ENCODE measurements at places on chromosomes 12 and 14.

DNA sequence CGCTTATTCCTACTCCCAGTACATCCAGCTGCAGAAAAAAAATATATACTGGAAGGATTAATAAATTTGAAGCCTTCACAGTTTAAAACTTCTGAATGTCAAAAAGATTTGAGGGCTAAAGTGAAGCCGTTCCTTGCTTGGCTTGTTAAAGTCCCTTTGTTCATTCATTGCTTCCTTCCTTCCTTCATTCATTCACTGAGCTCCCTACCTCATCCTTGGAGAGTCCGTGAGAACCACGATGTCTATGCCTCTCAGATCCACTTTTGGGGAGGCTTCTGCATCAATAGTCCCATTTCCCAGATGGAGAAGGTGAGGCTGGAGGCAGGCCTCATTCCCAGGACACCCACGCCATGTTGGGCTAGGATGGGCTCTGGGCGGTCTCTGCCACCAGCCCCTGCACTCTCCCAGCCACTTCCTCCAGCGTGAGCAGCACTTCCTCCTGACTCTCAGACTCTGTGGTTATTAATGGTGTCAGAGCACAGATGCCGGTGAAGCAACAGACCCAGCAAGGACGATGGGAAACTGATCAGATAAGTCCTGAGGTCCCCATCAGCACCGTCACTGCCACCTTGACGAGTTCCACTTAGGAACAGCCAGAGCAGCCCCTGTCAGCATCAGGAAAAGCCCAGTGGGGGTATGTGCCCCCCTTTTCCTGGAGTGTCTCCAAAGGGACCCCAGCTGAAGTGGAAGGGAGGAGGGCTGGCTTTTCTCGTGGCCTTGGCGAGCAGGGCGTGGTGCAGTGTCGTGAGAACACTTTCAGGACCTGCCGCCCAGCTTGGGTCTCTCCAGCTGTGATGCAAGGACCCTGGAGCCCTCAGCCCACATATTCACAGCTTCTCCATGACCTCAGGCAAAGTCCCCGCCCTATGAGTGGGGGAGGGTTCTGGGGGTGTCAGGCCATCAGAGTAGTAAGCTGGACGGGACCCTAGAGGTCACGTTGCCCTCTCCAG is 21.2 kb downstream of the ASB2 start:
- DNase-seq: no peak

- no peak for DNase-seq
These were observed 739.2 kb downstream of the VRK1 start for GRCh38 chr14:97536421-97536820.

- no peak for DNase-seq
These were observed 16.8 kb upstream of the CACNA2D4 start for GRCh38 chr12:1935242-1935641.

DNA sequence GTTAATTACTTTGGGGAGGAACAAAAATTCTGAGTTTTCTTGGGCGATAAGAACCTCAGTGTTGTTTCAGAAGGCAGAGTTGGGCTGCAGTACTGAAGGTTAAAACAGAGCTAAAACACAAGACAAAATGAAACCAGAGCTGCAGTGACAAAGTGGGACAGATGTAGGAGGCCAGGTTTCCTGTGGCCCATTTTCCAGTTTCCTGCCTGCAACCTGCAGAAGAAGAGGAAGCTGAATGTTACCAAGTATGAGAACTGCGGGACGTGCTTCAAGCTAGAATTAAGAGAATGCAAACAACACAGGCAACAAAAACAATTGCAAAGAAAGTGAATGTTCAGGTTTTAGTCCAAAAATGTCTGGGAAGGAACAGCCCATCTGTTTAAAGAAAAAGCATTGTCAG is 17.8 kb downstream of the ELK3 start:
- DNase-seq: no peak

- DNase-seq: peak; percentile 83
These were observed 28.4 kb upstream of the NEDD1 start for GRCh38 chr12:96878704-96879103.

DNA sequence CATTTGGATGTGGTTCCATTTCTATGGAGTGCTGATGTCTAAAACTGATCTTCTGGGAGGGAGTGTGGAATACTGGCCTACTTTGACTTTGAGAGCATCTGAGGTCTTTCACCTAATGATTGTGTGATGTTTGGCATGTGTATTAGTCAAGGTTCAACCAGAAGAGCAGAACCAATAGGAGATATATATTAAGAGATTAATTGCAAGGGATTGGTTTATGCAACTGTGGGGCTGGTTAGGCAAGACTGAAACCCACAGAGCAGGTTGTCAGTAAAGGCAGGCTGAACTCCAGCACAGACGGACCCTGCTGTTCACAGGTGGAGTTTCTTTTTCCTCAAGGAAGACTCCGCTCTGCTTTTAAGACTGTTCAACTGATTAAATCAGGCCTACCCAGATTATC is 11.6 kb downstream of the BMAL2 start:
- DNase-seq: no peak

DNA sequence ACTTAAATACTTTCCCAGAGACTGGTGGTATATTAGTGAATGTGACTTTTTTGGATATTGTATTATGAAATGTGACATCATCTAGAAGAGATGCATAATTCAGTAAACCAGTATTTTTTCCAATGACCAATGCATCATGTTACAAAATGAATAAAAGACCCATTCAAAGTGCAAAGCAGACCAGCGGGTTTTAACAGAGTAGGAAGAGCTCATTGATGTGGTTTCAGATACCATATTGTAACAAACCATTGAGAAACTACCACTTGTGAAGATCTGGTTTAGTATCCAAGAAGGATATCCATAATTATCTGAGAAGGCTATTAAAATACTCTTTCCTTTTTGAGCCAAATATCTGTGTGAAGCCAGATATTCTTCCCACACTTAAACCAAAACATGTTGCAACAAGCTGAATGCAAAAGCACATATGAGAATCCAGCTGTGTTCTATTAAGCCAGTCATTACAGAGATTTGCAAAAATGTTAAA is 47.7 kb downstream of the MVK start:
- DNase-seq: peak; percentile 17

DNA sequence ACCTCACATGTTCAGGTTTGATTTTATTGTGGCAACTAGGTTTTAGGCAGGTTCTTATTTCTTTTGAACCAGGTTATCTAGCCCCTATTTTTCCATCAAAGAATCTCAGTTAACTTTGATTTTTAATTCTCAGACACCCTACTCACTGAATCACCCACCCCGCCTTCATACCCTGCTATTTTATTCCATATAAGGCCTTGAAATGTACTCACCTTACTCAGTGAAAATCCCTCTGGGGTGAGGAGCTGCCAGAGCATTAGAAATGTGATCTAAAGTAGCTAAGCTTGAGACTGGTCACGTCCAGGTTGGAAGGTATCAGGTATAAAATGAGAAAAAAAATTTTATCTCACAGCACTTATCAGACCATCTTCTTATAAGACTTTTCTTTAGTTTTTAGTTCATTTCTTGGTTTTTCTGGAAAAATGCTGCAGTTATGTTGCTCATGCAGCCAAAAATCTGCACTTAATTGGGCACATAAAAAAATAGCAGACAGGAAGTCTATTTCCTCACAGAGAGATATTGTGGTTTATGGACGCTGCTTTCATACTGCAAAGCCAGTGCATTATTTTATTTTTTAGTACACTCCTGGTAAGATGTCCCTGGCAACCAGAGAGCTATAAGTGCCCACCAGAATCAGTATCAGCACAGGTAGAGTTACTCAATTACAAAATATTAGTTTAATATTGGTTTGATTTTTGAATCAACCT is 101.5 kb upstream of the CCDC91 start:
- DNase-seq: peak; percentile 28

DNA sequence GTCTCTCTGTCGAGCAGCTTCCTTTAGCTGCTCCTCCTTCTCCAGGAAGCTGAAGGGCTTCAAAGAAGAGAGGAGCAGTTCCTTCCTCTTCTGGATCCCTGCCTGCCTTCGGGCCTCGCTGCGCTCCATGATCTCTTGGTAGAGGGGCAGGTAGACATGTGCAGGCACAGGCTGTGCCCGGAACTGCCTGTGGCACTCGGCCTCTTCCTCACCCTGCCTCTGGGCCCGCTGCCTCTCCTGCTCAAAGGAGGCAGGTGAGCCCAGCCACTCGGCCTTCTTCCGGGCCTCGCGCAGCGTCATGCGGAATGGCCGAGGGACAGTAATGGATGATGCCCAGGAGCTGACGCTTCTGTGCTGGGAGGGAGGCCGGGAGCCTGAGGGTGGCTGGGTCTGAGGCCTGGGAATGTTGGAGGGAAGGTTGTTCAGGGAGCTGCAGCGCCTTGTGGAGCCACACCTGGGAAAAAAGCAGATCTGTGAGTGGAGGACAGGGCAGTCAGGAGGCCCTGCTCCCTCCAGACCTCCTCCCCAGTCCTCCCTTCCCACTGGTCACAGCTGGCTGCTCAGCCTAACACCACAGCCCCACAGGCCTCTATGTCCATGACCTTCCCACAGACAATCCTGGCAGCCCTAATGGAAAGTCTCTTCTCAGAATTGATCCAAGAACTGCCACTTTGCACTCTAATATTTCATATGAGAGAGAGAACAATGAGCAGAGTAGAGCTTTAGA is 5.3 kb downstream of the FAM161B start:
- no peak for DNase-seq

DNA sequence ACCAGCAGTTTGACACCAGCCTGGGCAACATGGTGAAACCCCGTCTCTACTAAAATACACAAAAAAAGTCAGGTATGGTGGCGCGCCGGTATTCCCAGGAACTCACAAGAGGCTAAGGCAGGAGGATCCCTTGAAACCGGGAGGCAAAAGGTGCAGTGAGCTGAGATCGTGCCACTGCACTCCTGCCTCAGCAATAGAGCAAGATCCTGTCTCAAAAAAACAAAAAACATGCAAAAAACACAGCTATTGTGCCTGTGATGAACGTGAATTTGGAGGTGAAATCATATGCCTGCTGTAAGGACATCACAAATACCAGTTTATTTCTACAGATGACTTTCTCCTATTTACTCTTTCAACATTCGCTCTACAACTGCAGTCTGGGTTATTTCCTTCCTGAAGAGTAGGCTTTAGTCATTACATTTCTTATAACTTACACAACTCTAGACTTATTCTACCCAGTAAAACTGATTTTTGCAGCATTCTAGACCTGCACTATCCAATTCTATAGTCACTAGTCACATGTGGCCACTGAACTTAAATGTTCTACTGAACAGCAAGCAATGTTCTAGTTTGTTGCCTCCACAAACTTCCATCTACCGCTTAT is 48.3 kb downstream of the HNRNPC start:
- peak; percentile 24 for DNase-seq

DNA sequence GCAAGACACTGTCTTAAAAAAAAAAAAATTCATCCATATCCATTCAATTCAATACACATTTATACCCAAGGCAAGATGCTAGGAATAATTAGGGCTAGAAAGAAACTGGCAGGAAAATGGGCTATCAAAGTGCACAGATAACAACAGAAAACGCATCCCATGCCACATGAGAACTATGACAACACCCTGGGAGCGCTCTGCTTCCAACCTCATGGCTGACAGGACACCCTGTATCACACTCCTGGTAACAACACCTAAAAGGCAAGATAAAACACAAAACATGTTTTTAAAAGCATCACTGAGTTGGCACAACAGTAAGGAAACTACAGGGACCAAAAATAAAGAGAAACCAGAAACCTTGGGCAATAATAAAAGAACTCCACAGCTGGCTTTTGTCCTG is 54.9 kb downstream of the ZFYVE21 start:
- DNase-seq: no peak

DNA sequence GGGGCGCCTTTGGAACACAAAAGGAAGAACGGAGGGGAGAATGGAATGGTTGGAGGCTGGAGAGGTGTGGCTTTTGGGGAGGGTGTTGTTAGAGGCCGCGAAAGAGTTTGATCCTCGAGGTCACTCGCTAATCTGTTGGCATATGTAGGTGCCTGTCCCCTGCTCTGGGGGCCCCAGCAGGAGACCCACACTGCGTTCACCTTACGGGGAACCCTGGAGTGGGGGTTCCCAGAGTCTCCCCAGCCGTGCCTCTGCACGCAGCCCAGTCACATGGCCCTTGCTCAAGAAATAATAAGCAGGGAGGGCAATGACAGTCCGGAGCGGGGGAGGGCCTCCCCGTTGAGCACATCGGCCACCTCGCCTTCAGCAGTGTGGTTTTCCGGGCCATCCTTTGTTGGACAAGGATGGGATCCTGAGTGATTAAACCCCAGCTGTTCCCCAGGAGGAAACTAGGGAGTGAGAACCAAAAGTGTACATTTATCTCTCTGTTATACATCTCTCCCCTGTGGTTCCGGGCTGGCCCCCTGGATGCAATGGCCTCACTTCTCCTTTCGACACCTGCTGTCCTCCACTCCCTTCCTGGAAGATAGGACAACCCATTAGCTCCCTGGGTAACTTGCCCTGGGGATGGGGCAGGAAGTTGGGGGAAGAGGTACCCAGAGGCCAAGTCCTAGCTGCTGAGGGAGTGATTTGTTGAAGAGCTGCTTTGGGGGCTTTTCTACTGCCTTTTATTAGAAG is 1.3 kb downstream of the PLEKHG3 start:
- no peak for DNase-seq

GRCh38 chr12:120238839-120239445 is 26.6 kb downstream of the PXN start:
- no peak for DNase-seq

GRCh38 chr14:80981156-80981555 is 25.7 kb downstream of the TSHR start:
- no peak for DNase-seq

- DNase-seq: no peak
These were observed 114.0 kb upstream of the TMEM132D start for GRCh38 chr12:130017591-130018449.

- DNase-seq: no peak
These were observed 268.4 kb upstream of the PELI2 start for GRCh38 chr14:55849833-55850232.

DNA sequence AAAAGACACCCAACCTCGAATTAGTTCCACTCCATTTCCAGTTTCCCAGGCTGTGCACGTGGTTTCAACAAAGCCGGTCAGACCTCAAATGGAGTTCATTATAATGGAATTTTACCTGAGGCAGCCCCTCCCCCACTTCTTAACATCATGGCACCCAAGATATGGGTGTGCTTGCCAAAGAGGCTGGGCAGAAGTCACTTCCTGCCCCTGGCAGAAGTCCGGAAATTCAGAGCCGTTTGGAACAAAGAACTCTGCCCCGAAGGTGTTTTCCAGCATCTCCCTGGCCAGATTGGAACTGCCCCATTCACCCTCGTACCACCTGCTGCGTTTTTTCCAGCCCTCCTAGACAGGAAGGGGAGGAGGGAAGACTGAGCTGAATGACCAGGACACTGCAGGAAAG is 8.2 kb downstream of the VDR start:
- DNase-seq: no peak

GRCh38 chr14:22908601-22909000 is 10.3 kb downstream of the RBM23 start:
- DNase-seq: no peak

DNA sequence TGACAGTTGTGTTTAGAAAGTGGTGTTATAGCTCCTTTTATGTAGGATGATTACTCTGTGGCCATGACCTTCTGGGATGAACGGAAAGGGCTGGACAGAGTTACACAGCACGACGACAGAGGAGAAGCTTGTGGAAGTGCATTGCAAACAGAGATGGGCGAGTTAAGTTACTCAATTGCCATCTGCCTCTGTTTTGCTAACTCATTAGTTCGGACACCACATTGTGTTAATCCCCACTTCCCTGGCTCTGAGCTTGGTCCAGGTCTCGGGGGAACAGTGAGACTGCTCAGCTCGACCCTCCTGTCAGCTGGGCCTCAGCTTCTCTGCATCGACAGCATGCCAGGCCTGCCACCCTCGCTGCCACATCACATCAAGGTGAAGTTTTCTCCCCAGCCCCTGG is 408.0 kb downstream of the ZFP36L1 start:
- DNase-seq: no peak
